Activated T-cell treated with anti-CD3 and anti-CD28 coated beads for 4 hours (primary cell): ENCODE measurements at places on chromosomes 2 and 18.

- DNase-seq, result no peak
These were observed 389.3 kb downstream of the IRS1 start for GRCh38 chr2:226410247-226410835.

GRCh38 chr18:31553800-31554199, 37.9 kb upstream of the TTR start:
- no peak for DNase-seq

DNA sequence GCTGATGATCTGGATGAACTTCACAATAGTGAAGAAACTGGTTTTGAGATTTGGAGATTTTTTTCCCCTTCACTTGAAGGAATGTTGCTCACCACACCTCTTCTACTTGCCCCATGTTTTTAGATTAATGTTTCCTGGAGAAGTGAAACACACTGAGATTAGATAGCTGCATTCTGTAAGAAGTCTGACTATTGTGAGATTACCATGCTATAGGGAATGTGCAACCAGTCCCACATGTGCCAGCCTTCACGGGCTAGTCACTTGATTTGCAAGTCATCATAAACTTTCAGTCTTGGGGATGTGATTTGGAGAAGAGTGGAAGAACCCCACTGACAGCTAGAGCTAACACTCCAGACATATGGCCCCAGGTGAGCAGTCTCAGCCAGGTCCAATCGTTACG, 7.4 kb upstream of the CCNYL1 start:
- DNase-seq, result no peak

GRCh38 chr2:200695191-200695590, 109.4 kb downstream of the AOX1 start:
- no peak for DNase-seq

GRCh38 chr18:55083461-55083860, 124.2 kb upstream of the CCDC68 start:
- no peak for DNase-seq

- no peak for DNase-seq
These were observed 6.5 kb downstream of the PLEK start for GRCh38 chr2:68371581-68371980.

- no peak for DNase-seq
These were observed 90.2 kb downstream of the EHD3 start for GRCh38 chr2:31324016-31324633.

DNA sequence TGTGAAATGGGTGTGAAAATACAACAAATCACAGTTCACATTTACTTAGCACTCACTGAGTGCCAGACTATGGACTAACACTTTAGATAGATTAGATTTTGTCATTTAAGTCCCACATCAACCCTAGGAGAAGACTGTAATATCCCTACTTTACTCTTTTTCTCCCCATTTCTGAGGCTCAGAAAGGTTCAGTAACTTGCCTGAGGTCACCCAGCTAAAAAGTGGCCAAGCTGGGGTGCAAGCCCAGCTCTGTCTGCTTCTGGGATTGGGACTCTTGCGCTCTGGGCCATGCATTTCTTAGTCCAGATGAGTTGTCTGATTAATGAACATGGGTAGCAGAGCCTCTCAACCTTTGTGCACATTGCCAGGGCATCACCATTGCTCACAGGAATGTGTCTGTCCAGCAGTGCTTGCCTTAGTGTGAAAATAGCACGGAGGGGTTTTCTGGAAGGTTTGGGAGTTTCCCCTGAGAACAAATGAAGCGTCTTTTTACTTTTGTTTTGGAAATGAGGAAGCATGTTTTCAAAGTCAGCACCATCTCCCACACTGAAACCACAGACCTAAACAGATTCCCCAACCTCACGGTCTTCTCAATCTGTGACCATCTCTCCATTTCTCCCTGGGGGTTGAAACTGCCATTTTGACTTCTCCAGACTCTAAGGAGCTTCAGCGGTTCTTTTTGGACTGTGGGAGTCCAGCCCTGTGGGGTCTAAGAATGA, 31.9 kb downstream of the NRP2 start:
- no peak for DNase-seq

GRCh38 chr2:164655750-164656149, 34.5 kb upstream of the GRB14 start:
- no peak for DNase-seq

DNA sequence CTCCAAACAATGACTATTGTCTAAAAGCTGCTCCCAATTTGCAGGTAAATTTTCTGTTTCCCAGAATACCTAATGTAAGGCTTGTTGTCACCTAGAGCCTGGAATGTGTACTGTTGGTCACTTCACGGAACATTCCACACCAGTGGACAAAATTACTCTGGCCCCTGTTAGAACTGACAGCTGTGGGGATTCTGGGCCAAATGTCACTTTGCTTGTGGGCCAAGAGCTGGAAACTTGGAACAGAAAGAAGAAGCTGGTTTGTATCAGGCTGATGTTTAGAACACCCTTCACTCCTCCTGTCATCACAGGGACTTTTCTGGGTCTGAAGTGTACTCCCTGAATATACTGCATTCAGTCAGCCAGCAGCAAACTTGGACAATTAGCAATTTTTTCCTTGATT, 495.6 kb upstream of the SYT4 start:
- no peak for DNase-seq

DNA sequence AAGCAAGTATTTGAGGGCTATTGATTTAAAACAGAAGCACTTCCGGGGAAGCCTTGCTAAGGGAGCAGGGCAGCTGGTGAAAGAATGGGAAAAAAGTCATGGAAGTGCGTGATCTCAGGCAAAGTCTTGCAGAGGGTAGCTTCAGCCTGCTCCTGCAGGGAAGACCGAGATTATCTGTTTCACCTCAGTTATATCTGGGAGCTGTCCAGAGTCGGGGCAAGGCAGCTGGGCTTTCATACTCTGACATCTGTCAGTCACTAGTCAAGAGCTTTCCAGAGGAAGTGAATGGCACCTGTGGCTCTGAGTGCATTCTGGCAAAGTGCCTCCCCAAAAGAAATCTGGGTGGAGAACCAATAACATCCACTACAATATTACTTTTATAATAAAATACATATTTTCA, 8.7 kb downstream of the NXPH2 start:
- no peak for DNase-seq

DNA sequence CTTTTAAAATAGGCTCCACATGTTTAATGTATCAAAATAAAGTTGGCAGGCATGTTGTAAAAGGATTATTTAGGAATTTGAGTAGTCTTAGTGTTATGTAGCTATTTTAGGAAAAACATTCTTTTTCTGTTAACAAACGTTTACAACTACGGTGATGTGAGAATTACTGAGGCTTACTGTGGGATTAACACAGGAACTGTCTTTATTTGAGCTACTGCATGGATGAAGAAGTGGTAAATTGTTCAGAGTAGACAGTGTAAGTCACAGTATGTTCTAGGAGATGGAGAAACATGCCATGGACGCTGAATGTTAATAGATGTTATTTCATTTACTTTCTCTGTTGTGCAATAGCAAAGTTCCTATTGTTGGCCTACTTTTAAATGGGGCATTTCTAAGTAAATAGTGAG, 1.6 kb downstream of the PPM1B start:
- no peak for DNase-seq

GRCh38 chr2:26847307-26847654, 651 bp upstream of the DPYSL5 start:
- no peak for DNase-seq
